ENCODE measurements at places on chromosomes 2 and 18.
A peak's percentile ranks its signal among the peaks of the same experiment; 100 is the strongest.

- DNase-seq, result no peak
- H3K4me1 ChIP-seq, result peaks cover 14% of the 10 kb centered on the region
- peaks cover 53% of the 10 kb centered on the region for H3K27me3 ChIP-seq
- no peak overlapping the region for H3K27ac ChIP-seq
Observed at GRCh38 chr2:109609352-109610024, 4.3 kb downstream of the SEPTIN10 start.

DNA sequence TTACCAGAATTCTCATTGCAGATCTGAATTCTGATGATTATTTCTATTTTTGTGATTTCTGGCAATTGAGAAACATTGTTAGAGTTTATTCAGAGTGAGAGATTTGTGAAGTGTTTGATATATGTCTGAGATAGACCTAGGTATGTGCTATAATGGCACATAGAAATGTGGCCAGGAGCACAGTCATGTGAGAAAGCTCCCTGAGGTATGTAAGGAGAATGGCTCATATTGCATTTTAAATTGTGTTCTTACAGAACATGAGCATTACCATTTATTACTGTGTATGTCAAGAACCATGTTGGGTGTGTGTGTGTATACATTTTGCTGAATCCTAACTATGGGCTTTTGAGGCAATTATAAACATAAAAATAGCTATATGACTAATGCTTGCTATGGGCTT, 101.2 kb downstream of the RAPGEF4 start:
- H3K36me3 ChIP-seq, result no peaks in the 10 kb centered on the region
- H3K4me3 ChIP-seq, result no peak overlapping the region
- H3K27ac ChIP-seq, result no peak overlapping the region
- H3K4me1 ChIP-seq, result peaks cover 5% of the 10 kb centered on the region
- no peak for DNase-seq
- peaks cover 10% of the 10 kb centered on the region for H3K27me3 ChIP-seq

DNA sequence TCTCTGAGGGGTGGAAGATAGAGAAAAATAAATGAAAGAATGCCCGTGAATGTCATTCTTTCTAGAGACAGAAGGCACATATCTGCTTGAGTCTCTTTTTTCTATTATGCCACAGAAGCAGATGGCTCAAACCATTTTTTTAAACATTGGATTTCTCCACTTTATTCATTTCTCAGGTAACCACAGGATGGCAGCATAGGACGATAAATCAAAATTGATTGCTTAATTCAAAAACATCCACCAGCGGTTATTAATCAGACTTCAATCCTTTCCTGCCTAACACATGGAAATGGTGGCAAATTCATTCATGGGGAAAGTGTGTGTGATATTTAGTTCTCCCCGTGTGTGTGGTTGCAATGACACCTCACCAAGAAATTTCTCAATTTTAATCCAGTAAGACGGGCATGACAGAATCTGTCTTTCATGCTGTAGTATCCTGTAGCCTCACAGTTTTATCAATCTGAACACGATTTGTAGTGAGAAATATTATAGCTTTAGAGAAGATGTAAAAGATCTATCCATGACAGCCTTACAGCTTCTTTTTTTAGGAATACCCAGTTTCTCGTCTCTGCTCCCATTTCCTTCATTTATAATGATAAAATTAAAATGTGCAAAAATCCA, 72.2 kb downstream of the DSC3 start:
- H3K4me3 ChIP-seq, result no peak overlapping the region
- H3K27me3 ChIP-seq, result no peaks in the 10 kb centered on the region
- H3K27ac ChIP-seq, result no peak overlapping the region
- no peaks in the 10 kb centered on the region for H3K4me1 ChIP-seq
- H3K36me3 ChIP-seq, result no peaks in the 10 kb centered on the region

DNA sequence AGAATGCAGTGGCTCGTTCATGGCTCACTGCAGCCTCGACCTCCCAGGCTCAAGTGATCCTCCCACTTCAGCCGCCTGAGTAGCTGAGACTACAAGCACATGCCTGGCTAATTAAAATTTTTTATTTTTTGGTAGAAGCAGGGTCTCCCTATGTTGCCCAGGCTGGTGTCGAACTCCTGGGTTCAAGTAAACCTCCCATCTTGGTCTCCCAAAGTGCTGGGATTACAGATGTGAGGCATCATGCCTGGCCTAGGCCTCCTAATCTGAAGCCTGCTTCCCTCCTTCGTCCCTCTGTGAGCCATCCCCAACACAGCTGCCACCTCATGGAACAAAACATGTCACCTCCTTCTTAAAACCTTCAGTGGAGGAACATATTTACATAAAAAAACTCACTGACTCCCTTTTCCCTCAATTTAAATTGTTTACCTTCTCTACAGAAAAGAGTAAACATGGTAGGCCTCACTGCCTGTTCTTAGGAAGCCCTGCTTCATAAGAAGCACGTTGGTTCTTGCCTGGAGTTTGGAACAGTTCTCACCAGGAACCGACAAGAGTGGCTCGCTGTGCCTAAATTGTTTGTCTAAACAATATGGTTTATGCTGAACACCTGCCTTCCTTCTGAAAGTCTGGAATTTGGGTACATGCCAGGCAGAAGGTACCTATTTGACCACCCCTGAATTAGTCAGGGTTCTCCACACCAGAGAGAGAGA, 12.1 kb upstream of the RHOB start:
- no peaks in the 10 kb centered on the region for H3K36me3 ChIP-seq
- peaks cover 8% of the 10 kb centered on the region for H3K4me1 ChIP-seq
- H3K4me3 ChIP-seq, result no peak overlapping the region

- no peak overlapping the region for H3K4me3 ChIP-seq
- DNase-seq, result no peak
- no peaks in the 10 kb centered on the region for H3K27me3 ChIP-seq
- H3K4me1 ChIP-seq, result no peaks in the 10 kb centered on the region
Observed at GRCh38 chr2:24237313-24237712, 62.5 kb downstream of the FAM228A start.

GRCh38 chr2:180690611-180691010, 289.8 kb upstream of the UBE2E3 start:
- DNase-seq, result no peak
- H3K4me3 ChIP-seq, result no peak overlapping the region
- H3K27me3 ChIP-seq, result peaks cover 3% of the 10 kb centered on the region
- H3K27ac ChIP-seq, result no peak overlapping the region
- H3K36me3 ChIP-seq, result no peaks in the 10 kb centered on the region

GRCh38 chr2:85907671-85908157, 18.9 kb upstream of the ST3GAL5 start:
- peak; percentile 53 for DNase-seq
- no peaks in the 10 kb centered on the region for H3K36me3 ChIP-seq
- no peaks in the 10 kb centered on the region for H3K27me3 ChIP-seq
- H3K4me1 ChIP-seq, result peaks cover 7% of the 10 kb centered on the region
- H3K4me3 ChIP-seq, result no peak overlapping the region

- H3K36me3 ChIP-seq, result no peaks in the 10 kb centered on the region
- H3K27ac ChIP-seq, result no peak overlapping the region
- H3K4me3 ChIP-seq, result no peak overlapping the region
- DNase-seq, result no peak
- H3K27me3 ChIP-seq, result no peaks in the 10 kb centered on the region
Observed at GRCh38 chr2:60119778-60120177, 433.7 kb downstream of the BCL11A start.

- peaks cover 4% of the 10 kb centered on the region for H3K36me3 ChIP-seq
- no peak for DNase-seq
- H3K4me3 ChIP-seq, result no peak overlapping the region
- no peaks in the 10 kb centered on the region for H3K27me3 ChIP-seq
- H3K4me1 ChIP-seq, result peaks cover 68% of the 10 kb centered on the region
Observed at GRCh38 chr2:54997826-54998225, 52.4 kb downstream of the RTN4 start.

DNA sequence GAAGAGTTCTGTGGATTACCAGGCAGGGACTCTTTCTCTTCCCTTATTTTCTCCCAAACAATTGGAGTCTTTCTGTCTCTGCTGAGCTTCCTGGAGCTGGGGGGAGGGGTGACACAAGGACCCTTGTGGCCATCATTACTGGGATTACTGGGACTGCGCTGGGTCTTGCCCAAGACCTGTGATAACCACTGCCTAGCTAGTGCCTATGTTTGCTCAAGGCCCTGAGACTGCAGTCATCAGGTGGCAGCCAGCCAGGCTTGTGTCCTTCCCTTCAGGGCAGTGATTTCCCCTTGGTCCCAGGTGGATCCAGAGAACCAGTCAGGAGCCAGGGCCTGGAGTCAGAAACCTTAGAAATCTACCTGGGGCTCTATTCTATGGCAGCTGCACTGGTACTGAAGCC, 355.6 kb downstream of the PARD3B start:
- no peaks in the 10 kb centered on the region for H3K27me3 ChIP-seq
- no peak for DNase-seq
- H3K4me1 ChIP-seq, result peaks cover 22% of the 10 kb centered on the region
- peaks cover 7% of the 10 kb centered on the region for H3K36me3 ChIP-seq
- H3K27ac ChIP-seq, result no peak overlapping the region

GRCh38 chr2:129499747-129500146, 479.7 kb upstream of the RAB6C start:
- H3K4me3 ChIP-seq, result no peak overlapping the region
- H3K27ac ChIP-seq, result no peak overlapping the region
- H3K36me3 ChIP-seq, result no peaks in the 10 kb centered on the region
- DNase-seq, result no peak
- no peaks in the 10 kb centered on the region for H3K4me1 ChIP-seq

- H3K27ac ChIP-seq, result peak overlapping the region; percentile 90
- peaks cover 49% of the 10 kb centered on the region for H3K4me1 ChIP-seq
- no peak overlapping the region for H3K4me3 ChIP-seq
- peak; percentile 65 for DNase-seq
- H3K36me3 ChIP-seq, result no peaks in the 10 kb centered on the region
- no peaks in the 10 kb centered on the region for H3K27me3 ChIP-seq
Observed at GRCh38 chr2:136375017-136375901, 257.3 kb upstream of the CXCR4 start.

DNA sequence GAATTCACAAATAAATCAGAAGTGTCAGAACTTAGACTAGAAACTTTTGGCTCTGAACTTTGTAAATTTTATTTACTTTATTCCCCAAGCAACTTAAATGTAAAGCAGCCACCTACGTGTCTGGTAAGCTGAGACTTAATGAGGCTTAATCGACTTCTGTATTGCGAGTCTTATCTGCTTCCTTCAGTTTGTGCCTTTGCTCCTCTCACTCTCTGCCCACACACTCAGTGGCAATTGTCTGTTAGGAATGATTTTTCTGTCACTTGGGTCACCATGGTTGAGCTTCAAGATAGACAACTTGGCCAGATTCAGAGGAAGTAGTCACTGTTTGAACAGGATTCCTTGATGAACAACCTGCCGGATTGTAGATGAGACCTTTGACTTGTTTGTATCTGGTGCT, 691.4 kb upstream of the FSHR start:
- H3K4me3 ChIP-seq, result no peak overlapping the region
- H3K27me3 ChIP-seq, result no peaks in the 10 kb centered on the region
- H3K36me3 ChIP-seq, result no peaks in the 10 kb centered on the region
- DNase-seq, result no peak

DNA sequence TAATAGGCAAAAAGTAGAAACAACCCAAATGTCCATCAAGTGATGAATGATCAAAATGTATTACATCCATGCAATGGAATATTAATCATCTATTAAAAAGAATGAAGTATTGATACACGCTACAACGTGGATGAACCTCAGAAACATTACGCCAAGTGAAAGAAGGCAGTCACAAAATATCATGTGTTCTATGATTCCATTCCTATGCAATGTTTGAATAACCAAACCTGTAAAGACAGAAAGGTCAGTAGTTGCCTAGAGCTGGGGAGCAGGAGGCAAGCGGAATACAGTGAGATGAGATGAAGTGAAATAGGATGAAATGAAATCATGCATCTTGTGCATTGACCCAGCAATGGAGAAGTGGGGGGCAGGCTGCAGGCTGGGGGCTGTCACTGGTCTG, 17.9 kb upstream of the COL6A3 start:
- H3K4me3 ChIP-seq, result peak overlapping the region; percentile 78
- H3K36me3 ChIP-seq, result peaks cover 6% of the 10 kb centered on the region
- H3K27me3 ChIP-seq, result no peaks in the 10 kb centered on the region
- H3K4me1 ChIP-seq, result peaks cover 93% of the 10 kb centered on the region
